ENCODE measurements at places on chromosomes 7 and 10.

- DNase-seq: peak; percentile 31
These were observed 38.6 kb upstream of the RSBN1L start for GRCh38 chr7:77657427-77658224.

- DNase-seq: peak; percentile 9
These were observed 18.8 kb downstream of the TMEM196 start for GRCh38 chr7:19754521-19755116.

DNA sequence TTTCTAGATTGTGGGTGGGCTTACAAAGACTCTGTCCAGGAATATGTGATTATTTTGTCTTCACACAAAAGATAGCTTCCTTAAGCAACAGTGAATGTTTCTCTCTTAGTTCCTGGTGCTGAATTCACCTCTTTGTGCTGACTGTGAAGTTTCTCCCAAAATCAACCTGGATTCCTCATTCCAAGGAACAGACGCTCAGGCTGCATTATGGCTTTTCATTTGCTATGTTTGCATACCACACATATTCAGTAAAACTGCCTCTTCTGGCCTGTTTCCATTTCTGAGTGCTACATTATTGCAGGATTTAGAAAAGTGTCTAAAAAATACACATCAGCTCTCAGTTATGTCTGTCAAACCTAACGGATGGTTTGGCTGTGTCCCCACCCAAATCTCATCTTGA, 21.5 kb downstream of the MACROH2A2 start:
- DNase-seq: no peak

- DNase-seq: peak; percentile 54
These were observed 298.6 kb downstream of the REEP3 start for GRCh38 chr10:63819753-63820329.

- DNase-seq: no peak
These were observed 1.9 kb downstream of the HTR5A start for GRCh38 chr7:155071916-155072571.

GRCh38 chr10:103504181-103504783, 10.8 kb downstream of the NEURL1 start:
- no peak for DNase-seq

DNA sequence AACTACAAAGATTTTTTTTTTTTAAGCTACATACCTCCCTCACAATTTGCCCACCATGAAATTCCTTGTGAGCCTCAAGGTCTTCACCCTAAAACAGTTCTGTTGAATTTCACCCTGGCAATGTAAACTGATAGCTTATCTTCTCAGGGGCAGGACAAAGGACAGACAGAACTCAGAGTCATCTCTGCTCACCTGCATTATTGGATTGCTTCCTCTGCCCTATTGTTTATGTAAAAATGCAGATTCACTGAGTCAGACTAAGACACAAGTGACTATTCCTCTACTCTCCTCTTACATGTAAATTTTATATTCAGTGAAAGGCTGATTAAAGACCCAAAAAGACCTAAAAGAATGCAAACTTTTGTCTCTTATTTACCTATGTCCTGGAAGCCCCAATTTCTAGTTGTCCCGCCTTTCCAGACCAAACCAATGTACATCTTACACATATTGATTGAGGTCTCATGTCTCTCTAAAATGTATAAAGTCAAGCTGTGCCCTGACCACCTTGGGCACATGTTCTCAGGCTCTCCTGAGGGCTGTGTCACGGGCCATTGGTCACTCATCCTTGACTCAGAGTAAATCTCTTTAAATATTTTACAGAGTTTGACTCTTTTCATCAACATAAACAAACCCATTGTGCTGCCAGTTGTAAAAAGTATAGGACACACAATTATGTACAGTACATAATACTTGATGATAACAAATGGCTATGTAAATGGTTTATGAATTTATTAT, 440.2 kb downstream of the HTR7 start:
- no peak for DNase-seq

GRCh38 chr7:123751821-123752220, 3.0 kb upstream of the WASL start:
- DNase-seq: peak; percentile 34

DNA sequence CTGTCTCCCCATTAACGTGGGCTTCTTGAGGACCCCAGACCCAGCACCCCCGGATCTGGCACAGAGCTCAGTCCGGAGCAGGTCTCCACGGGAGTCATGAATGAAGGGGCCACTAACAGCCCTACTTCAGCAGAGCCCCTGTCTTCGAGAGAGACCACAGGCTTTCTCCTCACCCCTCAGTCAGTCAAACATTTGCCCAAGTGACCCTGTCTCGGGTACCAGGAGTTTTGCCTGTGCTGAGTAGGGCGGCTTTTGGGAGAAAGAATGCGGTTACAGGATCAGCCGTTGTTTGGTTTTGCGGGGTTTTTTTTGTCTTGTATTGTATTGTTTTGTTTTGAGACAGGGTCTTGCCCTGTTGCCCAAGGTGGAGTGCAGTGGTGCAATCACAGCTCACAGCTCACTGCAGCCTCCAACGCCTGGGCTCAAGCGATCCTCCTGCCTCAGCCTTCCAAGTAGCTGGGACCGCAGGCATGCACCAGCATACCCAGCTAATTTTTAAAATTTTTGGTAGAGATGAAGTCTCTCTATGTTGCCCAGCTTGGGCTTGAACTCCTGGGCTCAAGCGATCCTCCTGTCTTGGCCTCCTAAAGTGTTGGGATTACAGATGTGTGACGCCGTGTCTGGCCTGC, 16.5 kb downstream of the ADAP1 start:
- no peak for DNase-seq

DNA sequence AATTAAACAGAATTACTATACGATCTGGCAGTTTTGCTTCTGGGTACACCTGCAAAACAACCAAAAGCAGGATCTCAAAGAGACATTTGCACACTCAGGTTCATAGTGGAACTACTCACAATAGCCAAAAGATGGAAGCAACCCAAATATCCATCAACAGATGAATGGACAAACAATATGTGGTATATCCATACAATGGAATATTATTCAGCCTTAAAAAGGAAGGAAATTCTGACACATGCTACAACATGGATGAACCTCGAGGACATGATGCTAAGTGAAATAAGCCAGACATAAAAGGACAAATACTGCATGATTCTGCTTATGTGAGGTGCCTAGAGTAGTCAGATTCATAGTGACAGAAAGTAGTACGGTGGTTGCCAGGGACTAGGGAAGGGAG, 330.7 kb downstream of the PLXNA4 start:
- no peak for DNase-seq

DNA sequence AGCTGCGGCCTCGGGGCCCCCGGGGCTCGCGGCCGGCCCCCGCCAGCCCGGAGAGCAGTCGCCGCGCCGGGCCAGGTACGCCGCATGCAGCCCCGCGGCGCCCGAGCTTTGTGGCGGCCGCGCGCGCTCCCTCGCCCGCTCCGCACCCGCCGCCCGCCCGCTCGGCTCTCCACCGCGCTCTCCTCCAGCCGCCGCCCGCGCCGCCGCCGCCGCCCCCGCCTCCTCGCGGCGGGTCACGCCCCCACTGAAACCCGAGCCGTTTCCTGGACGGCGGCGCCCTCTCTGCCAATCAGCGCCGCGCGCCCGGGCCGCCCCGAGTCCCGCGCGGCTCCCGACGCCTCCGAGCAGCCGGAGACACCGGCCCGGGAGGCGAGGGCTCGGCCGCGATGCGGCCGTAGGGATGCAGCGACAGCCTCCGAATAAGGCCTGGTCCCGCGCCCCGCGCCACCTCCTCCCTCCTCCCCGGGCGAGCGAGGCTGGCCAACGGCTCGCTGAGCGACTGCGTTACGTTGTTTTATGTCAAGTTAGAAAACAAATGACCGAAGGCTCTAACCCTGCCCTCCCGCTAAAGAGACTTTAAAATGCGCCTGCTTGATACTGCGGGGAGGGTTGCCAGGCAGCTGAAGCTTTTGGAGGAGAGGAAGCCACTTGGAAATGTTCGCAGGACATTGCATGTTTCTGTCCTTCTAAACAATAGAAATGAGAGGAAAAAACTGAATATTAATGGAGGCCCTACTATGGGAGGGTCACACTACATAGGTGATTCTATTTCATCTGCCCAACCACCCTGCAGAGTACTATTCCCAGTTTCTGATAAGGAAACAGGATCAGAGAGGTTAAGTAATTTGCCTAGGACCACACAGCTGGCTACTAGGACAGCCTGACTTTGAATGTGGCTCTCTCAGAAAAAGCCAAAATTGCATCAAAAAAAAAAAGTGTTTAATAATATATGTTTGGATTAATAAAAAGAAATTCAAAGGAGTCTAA, at the start of gene FGFR2:
FGFR2 (minus strand) TSS at position 182 of the 987 bp plus-strand sequence. CDS start 4,627 bp downstream, outside the sequence.
- DNase-seq: peak; percentile 87

GRCh38 chr7:41720886-41721285, 18.0 kb upstream of the INHBA start:
- no peak for DNase-seq

- no peak for DNase-seq
These were observed 300.2 kb downstream of the BAMBI start for GRCh38 chr10:28977518-28977917.

DNA sequence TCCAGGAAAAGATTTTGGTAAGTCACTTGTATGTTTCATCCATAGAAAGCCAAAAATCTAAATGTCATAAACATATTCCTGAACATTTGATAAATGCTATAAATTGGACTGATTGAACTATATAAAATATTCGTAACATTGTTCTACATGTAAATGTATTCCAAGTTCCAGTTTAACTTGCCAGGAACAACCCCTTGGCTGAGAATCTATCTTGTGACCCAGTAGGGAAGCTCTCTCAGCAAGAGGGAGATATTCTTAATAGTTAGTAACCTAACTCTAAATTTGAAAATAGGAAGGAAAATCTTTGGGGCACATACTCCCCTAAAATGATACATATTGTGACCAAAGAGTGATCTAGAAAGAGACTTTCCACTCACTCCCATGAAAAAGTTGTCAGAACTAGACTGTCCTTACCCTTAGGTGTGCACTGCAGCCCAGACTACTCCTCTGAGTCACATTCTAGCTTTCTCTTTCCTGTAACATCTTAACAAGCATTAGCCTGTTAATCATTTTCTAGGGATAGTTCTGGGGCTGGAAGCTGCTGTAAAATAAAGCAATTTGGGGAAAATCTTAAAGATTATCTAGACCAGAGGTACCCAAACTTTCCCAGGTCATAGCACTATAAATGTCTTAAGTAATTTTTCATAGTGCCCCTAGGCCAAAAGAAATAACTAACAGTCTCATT, 73.7 kb upstream of the SKAP2 start:
- no peak for DNase-seq

- no peak for DNase-seq
These were observed 311.7 kb downstream of the GATA3 start for GRCh38 chr10:8365935-8366911.

- no peak for DNase-seq
These were observed 90.5 kb upstream of the PHYHIPL start for GRCh38 chr10:59085711-59086502.

DNA sequence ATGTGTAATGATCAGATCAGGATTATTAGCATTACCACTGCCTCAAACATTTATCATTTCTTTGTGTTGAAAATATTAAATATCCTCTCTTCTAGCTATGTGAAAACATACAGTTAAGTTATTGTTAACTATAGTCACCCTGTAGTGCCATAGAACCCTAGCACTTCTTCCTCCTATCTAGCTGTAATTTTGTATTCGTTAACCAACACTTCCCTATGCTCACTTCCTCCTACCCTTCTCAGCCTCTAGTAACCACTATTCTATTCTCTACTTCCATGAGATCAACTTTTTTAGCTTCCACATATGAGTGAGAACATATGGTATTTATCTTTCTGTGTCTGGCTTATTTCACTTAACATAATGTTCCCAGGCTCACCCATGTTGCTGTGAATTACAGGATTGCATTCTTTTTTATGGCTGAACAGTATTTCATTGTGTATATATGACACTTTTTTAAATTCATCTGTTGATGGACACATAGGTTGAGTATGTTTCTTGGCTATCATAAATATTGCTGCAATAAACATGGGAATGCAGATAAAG, 132.7 kb upstream of the RHOBTB1 start:
- DNase-seq: no peak

GRCh38 chr10:78182841-78183240, 149.2 kb downstream of the RPS24 start:
- DNase-seq: no peak

- DNase-seq: no peak
These were observed 346.4 kb upstream of the NPSR1 start for GRCh38 chr7:34311591-34311990.

DNA sequence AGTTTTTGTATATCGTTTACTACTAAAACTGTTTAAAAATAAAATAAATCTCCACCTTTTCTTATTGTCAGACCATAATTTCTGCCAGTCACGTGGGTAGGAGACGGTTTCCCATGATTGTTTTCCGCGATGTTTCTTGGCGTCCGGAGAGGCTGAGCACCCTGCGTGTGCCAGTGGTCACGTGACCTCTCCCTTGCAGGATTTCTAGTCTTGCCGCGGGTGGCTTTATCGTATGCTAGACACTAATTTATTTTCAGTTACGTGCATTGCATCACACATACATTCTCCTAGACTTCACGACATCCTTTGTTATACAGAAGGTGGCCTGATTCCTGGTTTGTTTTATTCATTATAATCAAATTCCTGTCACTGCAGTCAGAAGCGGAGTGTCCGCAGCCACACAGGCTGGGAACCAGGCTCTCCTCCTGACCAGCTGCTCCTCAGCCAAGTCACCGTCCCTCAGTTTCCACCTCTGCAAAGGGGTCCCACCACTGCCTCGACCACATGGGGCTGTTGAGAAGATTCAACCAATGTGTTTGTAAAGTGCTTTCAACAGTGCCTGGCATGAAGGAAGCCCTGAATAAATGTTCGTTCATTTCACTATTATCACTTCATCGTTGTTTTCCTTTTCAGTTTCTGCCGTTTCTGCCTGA, 203.2 kb upstream of the PPP2R2D start:
- no peak for DNase-seq

DNA sequence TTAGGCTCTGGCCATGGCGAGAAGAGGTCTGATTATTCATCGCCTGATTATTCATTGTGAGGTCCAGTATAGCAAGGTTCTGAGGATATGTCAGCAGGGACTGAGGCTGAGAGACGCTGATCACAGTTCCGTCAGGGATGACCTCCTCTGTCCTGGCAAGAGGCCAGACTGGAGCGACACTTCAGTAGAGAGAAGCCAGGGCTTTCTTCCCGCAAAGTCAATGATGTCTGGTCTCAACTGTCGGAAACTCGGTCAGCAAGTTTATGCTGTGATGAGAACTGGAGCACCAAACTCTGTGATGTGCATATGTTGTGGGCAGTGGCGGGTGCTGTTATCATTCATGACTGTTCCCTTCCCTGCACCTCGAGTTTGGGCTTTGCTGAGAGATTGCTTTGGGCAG, 29.0 kb upstream of the GNA12 start:
- DNase-seq: no peak

- no peak for DNase-seq
These were observed 72.1 kb downstream of the GNAI1 start for GRCh38 chr7:80206763-80207162.

GRCh38 chr7:34727464-34727995, 69.5 kb downstream of the NPSR1 start:
- no peak for DNase-seq

- no peak for DNase-seq
These were observed 505.5 kb upstream of the ZMIZ1 start for GRCh38 chr10:78563314-78563713.
